NCI-H1048 (cell line): ENCODE measurements at places on chromosomes 6 and 20.

GRCh38 chr20:31678389-31679356, 41.0 kb downstream of the COX4I2 start:
- no peak for DNase-seq

DNA sequence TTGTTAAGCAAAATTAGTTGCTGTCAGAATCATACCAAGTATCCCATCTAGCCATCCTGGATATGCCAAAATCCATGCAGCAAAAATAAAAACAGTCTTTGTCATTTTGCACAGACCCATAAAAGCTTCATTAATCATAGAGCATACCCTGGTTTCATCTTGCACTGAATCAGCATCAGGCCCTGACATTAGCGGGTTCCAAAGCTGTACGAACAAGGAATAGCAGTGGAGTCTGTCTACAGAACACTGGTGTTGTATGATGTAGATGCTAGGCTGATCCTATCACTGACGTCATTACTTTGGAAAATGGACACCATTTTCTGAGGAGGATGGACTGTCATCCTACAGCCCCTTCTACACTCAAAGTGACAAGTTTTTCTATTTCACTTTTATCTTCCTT, 315.6 kb downstream of the ESR1 start:
- no peak for DNase-seq

- DNase-seq = no peak
Measured at GRCh38 chr6:121959501-121959900, 440.0 kb upstream of the HSF2 start.

GRCh38 chr20:11192106-11192505, 518.3 kb upstream of the JAG1 start:
- no peak for DNase-seq

GRCh38 chr6:167760979-167761793, 65.5 kb upstream of the AFDN start:
- no peak for DNase-seq

GRCh38 chr6:169659820-169660610, 41.8 kb downstream of the WDR27 start:
- DNase-seq = no peak

DNA sequence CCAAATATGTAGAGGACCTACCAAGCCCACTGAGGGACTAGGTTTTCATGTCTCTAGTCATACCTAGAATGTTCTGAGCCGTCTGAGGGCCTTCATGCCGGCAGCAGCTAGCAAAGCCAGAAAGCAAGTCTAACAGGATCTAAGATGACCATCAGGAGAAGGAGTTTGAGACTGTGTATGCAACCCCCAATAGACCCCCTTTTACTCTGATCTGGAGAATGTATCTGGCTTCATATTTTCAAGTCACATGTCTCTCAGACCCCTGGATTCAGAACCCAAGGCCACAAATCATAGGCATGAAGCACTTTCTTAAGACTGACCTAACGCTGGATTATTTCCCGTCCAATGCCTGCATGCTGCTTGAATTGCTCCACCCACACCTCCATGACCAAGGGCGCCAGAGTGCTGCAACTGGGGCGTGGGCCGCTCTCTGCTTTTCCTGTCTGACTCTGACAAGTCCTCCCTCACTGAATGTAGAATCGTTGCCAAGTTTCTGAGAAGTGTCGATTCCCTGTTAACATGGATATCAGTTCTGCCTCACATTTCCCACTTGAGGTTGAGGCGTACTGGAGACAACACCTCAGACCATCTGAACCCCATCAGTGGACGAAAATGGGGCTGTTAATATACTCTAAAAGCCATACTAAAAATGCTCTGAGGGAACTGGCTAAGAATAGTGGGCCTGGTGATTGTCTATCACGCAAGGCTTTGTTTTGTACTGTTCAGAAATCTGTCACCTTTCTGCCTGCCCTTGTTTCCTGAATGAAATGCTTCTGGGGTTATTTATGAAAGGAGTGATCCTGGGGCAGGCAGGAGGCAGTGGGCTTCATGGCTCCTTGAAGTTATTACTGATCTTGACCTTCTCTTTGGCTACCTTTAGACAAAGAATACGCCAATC, 23.9 kb upstream of the ASXL1 start:
- DNase-seq = no peak

- DNase-seq = no peak
Measured at GRCh38 chr6:72654071-72654621, 32.3 kb downstream of the KCNQ5 start.

DNA sequence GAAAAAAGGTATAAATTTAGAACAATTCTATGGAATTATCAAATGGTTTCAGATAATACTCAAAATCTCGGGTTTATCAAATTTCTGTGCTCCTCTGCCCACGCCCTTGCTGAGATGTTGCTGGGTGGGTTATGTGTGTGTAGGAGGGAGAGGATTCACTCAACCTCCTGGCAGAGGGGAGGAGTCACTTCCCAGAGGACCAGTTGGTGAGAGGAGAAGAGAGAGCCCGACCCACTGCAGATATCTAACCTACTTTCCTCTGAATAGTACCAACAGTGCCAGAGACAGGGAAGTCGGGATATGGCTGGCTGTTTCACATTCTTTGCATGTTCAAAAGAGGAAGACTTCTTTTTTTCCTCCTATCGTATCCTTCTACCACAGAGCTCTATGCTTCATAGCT, 187.1 kb upstream of the MAN1A1 start:
- no peak for DNase-seq

DNA sequence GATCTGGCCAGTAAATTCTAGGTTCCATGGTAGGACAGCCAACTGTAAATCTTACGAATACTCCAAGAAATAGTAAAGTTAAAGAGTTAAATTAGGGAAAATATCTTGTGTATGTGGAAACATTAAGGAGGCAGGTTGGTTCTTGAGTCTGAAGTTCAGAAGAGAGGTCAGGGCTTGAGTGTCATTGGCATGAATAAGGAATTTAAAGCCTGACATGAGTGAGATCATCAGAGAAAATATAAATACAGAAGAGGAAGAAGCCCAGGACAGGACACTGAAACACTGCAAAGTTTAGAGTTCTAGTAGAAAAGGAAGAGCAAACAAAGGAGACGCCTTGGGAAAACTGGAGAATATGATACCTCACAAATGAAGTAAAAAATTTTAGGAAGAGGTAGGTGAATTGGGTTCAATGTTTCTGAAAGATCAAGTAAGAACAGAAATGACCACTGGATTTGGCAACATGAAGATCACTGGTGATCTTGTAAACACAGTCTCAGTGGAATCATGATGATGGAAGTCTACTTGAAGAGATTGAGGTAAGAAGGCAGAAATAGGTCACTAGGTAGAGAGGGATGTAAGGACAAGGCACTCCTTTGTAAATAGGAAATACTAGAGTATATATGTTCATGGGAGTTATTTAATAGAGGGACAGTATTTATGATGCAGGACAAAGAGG, 41.6 kb upstream of the SYNCRIP start:
- DNase-seq = no peak

- DNase-seq = no peak
Measured at GRCh38 chr6:116431964-116432595, 29.1 kb upstream of the CALHM6 start.

- no peak for DNase-seq
Measured at GRCh38 chr6:20170455-20171148, 41.7 kb downstream of the MBOAT1 start.

DNA sequence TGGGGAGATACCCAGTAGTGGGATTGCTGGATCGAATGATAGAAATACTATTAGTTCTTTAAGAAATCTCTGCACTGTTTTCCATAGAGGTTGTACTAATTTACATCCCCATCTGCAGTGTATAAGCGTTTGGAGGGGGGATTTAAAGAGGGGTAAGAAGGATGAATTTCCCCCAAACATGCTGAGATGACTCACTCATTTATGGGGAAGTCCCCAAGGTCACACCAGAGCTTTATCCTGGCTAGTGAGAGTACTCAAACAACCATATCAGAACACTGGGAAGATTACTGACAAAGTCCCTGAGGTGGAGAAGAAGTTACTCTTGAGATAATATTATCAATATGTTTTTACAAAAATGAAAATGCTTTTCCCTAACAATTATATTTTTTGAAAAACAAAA, 44.0 kb downstream of the ROS1 start:
- DNase-seq = no peak

DNA sequence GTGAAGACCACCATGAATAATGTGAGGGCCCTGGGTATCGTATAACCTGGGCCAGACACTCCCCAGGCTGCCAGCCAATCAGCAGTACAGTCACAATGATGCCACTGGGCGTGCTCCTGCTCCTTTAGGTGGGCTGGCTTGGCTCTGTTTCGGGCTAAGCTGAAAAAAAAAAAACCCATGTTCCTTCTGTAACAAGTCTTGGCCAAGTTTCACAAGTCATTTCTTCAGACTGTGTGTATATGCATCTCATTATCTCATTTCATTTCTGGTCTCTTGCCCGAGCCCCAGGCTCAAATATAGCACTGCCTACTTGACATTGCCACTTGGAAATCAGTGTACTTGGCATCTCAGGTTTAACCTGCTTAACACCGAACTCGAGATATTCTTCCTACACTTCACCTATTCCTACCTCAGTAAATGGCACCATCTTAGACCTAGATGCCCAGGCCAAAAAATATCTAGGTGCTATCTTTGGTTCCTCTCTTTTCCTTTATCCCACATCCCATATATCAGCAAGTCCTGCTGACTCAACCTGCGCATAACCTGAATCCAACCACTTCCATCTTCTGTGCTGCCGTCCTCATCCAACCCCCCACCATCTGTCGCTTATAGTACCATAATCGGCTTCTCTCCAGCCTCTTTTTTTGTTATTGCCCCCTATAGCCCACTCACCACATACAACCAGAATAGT, 1.8 kb downstream of the UQCC2 start:
- DNase-seq = no peak

GRCh38 chr6:41286544-41287346, at the start of gene TREM1:
Gene TREM1 (minus strand): TSS chr6:41286682. CDS start chr6:41286655, 27 bp downstream.
- DNase-seq = no peak

- no peak for DNase-seq
Measured at GRCh38 chr6:44072452-44072958, 54.7 kb downstream of the MRPL14 start.

GRCh38 chr6:110035321-110035720, 57.2 kb downstream of the GPR6 start:
- no peak for DNase-seq

GRCh38 chr20:16438100-16438499, 135.1 kb downstream of the KIF16B start:
- no peak for DNase-seq

DNA sequence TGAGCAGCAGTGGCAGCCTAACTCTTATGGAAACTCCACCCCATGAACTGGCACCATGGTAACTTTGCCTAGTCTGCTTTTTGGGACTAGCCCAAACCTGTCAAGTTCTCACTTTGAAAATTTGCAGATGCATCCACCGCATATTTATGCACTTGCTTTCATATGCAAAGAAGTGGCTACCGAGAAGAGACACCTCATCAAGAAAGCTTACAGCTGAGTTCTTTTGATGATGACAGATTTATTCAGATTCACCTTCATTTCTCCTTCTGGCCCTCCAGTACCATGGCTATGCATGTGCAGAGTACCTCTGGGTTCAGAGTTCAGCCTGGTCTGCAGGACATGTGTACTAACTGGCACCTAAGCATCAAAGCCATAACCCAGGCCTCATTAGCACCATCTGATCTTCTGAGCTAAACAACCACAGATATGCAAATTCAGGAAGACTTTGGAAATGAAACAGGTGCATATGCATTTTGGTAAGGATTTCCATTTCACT, 154.3 kb upstream of the TENT5A start:
- DNase-seq = no peak

GRCh38 chr6:136331461-136331860, 41.8 kb upstream of the BCLAF1 start:
- no peak for DNase-seq

DNA sequence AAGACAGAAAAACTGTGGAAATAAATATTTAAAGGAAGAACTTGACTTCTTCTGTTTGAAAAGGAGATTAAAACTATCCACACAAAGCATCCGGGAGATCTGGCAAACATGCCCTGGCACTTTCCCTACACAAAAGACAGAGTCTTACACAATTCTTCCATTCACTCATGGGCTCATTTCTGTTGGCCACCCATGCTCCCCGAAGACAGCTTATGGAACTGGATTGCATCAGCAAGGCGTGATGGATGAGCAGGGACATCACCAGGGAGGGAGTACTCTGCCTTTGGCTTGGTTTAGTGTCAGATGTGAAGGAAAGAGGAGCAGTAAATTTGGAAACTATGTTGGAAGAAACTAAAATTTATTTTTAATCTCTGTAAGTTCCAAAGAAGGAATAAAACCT, 379.3 kb downstream of the CD109 start:
- no peak for DNase-seq

GRCh38 chr6:113352029-113352801, 504.9 kb upstream of the MARCKS start:
- DNase-seq = no peak

DNA sequence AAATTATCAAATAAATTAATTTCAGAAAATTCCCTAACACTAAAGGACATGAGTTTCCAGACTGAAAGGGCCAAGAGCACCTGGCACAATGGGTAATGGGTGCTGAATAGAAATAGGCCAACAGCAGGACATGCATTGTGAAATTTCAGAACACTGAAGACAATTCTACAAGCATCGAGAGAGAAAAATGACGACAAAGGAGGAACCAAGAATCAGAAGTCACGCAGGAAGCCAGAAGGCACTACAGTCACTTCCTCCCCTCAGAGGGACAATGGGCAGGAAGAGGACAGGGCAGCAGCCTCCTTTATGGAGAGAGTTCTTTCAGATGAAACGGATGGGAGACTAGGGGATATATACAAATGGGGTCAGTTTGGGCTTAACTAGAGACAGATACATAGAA, 29.6 kb downstream of the PCNA start:
- no peak for DNase-seq

DNA sequence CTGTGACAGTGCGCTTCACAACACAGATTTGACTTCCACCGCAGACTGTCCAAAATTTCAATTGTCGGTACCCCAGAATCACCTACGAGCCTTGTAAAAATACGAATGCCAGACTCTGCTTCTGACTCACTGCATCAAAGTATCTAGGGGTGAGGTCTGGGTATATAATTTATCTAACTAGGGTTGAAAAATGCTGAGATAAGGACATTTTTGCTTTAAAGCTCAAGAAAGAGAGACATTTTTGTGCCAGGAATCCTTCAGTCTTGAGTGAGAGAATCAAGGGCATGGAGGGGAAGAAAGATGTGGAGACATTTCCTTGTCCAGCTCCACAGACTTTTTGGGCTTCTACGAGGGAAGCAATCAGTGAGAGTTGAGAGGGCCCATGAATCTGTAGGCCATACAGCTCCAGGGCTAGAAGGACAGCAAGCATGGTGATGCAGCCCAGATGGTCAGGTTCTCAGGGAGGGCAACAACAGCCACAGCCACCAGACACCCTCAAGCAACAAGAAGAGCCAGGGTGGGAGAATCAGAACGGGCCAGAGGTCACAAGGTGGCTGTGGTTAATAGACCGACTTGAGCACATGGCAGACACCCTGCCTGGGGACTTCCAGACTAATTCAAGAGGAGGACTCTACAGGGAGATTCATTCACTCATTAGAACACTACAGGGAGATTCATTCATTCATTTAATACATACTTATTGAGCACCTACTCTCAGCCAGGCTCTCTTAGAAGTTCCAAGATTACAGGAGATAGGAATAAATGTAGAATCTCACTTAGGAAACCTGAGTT, 211.1 kb upstream of the PRDM1 start:
- no peak for DNase-seq

GRCh38 chr20:61437280-61438206, 185.5 kb downstream of the CDH4 start:
- no peak for DNase-seq
